ENCODE measurements at places on chromosomes 7 and 10.

GRCh38 chr7:40923626-40924025 is 779.3 kb downstream of the INHBA start:
- no peak for DNase-seq

DNA sequence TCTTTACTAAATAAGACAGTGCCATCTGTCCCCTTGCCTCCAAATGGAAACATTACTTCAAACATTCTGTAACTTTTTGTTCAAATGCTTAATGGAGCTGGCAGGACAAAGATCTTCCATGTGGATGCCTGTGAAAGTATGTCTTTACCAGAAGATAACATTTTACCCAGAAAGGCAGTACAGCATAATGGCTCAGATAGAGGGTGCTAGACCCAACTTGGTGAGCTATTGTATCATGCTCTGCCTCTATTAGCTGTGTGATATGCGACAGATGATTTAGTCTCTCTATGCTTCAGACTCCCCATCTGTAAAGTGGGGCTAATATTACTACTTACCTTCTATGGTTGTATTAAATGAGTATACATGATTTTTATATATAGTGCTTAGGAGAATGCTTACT is 8.8 kb upstream of the SMKR1 start:
- DNase-seq: no peak

DNA sequence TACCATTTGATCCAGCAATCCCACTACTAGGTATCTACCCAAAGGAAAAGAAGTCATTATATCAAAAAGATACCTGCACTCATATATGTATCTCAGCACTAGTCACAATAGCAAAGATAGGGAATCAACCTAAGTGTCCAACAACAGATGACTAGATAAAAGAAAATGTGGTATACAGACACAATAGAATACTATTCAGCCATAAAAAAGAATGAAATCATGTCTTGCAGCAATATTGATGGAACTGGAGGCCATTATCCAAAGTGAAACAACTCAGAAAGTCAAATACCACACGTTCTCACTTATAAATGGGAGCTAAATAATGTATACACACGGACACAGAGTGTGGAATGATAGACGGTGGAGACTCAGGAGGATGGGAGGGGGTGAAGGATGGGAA is 146.0 kb downstream of the PARD3 start:
- no peak for DNase-seq

GRCh38 chr7:13904007-13904406 is 85.5 kb downstream of the ETV1 start:
- no peak for DNase-seq

DNA sequence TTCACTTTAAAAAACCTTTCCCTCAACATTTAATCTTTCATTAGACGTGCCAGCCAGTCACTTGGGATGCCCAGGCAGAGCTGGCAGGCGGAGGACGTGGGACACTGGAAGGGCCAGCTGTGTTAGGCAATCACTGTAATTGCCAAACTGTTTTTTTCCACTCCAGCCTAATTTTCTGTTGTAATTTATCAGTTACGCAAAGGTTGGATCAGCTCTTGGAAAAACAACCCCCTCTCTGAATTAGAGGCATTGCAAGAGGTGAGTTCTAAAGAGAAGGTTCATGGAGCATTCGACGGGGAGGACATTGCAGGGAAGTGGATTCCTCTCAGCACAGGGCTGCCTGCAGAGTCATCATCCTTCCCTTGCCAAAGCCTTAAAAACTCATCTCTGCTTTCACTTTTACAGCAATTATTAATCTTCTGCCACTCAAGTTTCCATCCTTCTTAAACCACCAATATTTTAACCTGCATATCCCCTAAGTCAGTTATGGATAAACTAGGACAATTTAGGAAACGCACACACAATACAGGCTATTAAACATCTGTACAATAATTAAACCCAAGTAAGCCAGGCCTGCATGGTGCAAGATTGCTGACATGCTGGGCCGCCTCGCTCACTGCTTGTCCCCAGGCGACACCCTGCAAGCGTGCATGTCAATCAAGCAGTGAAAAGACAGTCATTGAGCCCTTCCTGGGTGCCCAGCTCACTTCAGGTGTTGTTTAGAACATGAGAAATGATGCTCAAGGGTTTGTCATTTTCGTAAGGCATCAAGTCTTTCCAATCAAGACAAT is 272.3 kb upstream of the RNF32 start:
- no peak for DNase-seq

DNA sequence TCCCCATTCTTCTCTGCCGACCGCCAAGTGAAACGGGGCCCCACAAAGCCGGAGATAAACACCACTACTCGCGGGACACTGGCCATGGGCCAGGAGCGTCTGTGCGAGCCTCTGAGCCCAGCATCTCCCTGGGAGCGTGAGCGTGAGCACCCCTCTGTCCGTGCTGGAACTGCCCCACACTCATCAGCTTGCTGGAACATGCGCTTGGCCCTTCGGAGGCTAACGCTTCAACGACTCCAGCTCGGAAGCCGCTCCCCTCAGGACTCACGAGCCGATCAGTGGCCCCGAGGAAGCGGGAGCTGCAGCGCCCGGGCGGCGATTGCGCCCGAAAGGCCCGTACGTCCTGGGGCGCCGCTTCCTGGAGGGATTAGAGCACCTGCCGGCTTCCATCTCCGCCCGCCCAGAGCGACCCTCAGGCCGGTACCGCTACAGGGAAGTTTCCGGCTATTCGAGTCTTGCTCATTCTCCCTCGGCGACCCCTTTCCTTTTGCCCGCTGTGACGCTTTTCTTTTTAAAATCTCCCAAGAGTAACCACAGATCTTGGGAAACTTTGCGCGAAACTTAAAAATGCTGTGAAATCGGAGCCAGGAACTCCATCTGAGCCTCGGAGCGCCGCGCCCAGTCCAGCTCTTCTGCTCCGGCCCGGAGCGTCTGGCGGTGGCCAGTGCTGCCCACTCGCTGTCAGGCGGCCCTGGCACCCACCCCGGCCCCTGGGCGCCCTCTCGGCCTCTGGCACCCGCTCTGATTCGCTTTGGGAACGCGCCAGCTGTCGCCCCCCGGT is 1.0 kb downstream of the TLL2 start:
- DNase-seq: peak; percentile 15

GRCh38 chr7:1530946-1531262 is 402 bp downstream of the MAFK start:
- DNase-seq: no peak

- DNase-seq: no peak
Observed at GRCh38 chr7:8119262-8119661, 142.7 kb downstream of the ICA1 start.

DNA sequence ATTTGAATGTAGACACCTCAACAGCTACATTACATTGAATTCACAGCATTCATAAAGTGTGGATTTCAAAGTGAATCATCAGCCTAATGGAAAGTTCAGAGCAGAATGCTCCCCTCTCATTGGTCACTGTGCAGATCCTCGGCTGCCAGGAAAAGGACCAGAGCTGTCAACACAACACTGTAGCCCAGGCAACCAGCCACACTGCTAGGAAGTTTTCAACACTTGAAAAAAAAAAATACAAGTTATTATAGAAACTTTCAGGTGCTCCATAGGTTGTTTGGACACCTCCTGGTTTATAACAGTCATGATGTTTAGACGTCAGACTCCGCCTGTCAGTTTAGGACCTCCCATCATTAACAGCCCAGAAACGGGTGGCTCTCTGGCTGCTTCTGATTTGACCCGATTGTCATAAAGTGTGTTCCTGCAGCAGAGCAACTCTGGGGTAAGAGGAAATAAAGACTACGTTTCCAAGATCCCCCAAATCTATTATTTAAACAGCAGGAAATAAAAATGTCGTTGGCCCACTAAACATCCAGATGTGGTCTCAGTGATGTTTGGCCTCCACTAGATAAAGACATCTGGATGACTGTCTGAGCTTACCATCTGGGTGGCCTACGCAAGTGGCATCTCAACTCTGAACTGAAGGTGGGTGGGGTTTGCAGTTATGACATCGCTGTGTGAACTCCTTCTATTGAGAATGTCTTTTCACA is 117.4 kb downstream of the CABCOCO1 start:
- DNase-seq: no peak

GRCh38 chr7:30869794-30870611 is 41.6 kb upstream of the AQP1 start:
- no peak for DNase-seq

DNA sequence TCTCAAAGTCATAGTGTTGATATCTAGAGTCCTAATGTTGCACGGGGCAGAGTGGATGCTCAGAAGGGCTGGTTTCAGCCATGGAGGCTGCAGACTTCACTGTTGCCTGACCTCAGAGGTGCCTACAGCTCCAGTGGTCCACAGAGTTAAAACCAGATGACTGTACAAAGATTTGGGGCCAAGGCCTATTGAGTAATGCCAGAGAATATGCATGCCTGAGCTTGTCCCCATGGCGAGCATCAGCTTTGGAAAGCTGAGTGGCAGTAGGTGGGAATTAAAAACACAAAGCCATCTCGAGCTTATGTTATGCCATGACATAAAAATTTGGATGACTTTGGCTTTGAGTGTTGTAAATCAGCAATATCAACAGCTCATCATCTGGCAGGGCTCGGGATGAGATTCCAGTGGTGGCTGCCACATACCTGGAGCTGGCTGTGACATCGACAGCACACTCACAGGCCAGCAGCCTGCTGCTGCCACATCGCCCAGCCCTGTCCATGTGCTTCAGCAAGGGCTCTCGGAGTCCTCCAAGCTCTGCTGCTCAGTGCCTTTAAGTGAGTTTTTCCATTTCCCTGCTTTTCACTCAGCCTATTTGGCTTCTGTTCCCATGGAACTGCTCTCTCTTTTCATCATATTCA is 379.6 kb downstream of the TNS3 start:
- no peak for DNase-seq

- no peak for DNase-seq
Observed at GRCh38 chr7:110633313-110633712, 457.6 kb upstream of the LRRN3 start.

DNA sequence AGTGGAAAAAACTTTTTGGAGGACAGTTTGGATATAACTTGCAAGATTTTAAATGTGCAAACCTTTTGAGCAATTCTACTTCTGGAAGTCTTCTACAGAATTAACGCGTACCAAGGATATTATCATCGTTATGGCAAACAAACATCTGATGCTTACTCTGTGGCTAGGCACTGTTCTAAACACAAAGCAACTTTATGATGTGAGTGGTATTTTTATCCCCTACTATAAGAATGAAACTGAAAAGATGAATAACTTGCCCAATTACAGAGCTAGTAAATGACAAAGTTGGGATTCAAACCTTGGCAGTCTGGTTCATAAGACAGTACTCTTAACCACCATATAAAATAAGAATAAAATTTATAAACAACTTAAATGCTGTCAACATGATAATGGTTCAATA is 15.8 kb downstream of the ASZ1 start:
- DNase-seq: no peak

GRCh38 chr10:117132751-117133231 is 5.3 kb downstream of the VAX1 start:
- no peak for DNase-seq

DNA sequence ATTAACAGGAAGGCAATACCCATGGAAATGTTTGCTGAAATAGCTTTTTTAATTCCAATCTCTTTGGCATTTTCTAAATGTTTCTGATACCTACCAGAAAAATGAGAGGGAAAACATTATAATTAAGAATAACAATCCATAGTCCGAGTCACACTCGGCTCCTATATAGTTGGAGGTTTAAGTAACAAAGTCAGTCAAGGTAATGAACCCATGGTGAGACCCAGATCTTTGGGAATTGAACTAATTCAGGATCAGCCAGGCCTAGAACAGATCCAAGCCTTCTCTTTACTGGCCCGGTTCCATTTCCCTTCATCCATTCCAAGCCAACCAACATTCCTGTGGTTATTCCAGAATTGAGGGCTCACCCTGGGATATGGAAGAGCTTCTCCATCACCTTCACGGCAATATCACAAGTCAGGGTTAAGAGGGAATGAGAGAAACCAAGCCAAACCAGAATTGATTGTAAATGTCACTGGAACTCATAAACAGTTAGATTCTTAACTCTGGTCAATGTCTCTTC is 28.3 kb downstream of the ABCB4 start:
- no peak for DNase-seq

- DNase-seq: peak; percentile 35
Observed at GRCh38 chr7:74655768-74656440, 1.6 kb upstream of the GTF2I start.

DNA sequence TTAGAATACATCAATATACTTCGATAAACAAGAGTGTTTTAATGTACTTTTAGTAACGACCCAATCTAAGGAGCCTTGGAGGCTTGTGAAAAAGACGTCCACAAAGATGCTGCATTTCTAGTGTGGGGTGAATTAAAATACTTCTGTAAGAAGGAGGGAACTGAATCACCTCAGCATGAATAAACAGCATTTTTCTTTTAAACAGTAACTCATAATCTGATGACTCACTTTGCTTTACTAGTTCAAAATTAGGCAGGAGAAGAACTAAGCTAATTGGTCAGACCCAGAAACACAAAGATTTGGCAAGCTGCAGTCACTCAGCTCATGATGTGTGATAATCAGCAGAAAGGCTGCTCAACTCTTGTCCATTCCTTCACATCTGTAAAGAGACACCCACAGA is 24.2 kb downstream of the NCOA4 start:
- DNase-seq: no peak

DNA sequence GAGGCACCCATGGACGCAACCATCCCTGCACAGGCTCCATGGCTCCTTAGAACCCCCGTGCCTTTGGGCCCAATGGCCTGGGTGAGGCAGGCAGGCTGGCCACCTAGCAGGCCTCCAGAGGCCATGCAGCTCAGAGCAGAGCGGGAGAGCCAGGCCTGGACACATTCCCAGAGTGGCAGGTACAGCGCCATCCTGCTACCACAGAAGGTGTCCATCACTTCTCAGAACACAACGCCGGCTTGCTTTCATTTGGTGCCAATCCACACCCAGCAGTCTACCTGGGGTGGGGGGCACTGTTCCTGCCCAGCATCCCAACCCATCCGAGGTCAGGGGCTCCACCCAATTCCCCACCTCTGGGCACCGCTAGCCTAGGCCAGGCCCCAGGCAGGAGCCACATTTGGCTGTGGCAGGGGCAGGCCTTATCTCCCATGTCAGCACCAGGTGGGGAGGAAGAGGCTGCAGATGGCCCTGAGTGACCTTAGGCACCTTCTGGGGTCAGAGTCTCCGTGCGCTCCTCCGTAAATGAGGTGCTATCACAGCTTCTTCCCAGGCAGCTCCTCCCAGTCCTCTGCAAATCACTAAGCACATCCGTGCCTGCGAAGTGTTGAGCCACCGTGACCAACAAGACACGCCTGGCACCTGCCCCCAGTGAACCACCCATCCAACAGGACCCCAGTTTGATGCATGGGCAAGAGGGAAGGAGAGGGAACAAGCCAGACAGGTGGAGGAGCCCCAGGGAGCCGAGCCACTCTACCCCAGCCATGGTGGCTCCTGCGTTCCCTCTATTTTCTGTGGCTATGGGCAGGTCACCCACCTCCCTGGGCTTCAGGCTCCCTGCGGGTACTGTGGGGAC is 14.2 kb downstream of the KCNH2 start:
- no peak for DNase-seq

DNA sequence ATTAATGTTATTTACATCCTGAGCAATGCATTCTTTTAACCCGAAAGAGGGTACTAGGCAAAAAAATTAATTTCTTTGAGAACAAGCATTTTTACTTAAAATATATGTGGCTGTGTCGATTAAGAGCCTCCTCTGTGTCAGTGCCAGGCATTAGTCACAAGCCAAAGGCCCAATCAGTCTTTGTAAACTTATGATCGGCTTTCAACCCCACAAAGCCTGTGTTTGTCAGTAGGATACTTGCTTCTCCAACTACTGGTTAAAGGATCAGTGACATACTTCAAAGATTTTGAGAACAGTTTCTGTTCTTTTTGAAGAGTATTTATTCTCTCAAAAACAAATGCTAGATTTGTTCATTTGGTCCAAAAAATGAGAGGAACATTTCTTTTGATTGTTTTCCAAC is 159.3 kb downstream of the NRCAM start:
- no peak for DNase-seq

GRCh38 chr7:28999427-28999826 is 41.3 kb upstream of the TRIL start:
- DNase-seq: no peak

Measured in CD4-positive, alpha-beta T cell treated with Interleukin-17A for 4 hours (primary cell).